ENCODE measurements at places on chromosomes 5 and 9.

DNA sequence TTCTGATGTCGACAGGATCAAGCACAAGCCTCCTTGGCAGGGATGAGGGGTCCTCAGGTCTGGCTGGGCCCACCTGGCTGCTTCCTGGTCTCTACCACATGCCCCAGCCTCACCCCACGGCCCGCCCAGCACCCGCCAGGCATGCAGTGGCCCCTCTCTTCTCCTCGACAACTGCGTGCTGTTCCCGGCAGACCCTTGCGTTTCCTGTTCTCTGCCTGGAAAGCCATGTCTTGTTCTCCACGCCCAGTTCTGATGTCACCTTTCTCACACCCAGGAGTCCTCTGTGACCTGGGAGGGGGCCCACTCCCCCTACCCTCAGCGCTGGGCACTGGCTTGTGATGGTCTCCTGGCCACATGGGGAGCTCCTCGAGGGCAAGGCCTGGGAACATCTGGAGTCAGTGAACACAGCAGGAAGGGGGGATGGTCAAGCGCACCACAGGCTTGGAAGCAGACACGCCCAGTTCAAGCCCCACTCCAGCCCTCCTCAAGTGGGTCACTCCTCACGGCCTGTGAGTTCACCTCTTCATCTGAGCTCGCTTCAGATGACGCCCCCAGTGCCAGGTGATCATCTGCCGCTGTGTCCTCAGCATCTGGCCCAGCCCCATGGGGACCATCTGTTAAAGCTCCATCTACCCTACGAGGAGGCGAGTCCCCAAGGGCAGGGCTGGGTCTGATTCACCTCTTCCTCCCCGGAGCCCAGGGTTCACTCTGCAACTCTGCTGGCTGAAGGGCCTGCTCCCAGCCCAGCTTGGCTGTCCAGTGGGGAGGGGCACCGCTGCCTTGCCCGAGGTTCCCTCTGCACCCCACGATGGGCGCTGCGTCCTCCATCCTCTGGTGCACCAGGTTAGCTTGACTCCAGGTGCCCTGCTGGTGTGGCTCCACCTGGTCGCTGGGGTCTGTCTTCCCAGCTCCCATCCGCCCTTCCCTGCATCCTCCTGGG lies 133.2 kb upstream of the PHYKPL start:
- no peak for DNase-seq

DNA sequence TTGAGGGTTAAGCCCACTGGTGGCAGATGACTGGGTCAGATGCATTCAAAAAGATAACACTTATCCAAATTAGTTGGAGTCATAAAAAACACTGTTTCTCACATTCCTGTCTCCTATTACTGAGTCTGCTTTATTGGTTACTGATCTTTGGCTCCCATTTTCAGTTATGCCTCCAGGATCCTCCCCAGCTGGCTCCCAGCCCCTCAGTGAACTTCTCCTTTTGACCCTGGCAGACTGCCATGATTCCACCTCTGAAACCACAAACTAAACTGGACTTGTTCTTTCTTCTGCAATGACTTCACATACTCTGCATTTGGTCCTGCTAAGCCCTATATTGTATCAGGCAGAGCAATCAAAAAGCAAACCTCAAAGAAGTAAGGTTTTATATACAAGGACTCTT lies 860.8 kb upstream of the DMAC1 start:
- no peak for DNase-seq

- DNase-seq = no peak
These were observed 625.3 kb upstream of the DMAC1 start for GRCh38 chr9:8424786-8425410.

- DNase-seq = no peak
These were observed 73.9 kb downstream of the PBX3 start for GRCh38 chr9:125821078-125821477.

DNA sequence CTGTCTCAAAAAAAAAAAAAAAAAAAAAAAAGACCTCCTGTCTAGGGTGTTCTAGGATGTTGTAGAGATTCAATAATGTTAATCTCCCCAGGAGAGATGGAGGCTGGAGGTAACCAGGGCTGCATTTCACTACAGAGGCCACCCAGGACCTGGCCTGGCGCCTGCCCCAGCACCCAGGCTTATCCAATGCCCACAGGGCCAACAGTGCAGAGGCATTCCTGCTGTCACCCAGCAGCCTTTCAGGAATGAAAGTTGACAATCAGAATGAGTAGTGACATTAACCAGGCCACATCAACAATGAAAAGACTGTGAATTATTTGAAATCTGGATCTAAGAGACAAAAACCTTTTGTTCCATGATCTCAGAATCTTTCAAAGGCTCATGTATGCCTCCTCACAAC lies 36.2 kb upstream of the GABRP start:
- no peak for DNase-seq

- DNase-seq = no peak
These were observed 122.3 kb downstream of the MARCHF11 start for GRCh38 chr5:16057277-16057676.

DNA sequence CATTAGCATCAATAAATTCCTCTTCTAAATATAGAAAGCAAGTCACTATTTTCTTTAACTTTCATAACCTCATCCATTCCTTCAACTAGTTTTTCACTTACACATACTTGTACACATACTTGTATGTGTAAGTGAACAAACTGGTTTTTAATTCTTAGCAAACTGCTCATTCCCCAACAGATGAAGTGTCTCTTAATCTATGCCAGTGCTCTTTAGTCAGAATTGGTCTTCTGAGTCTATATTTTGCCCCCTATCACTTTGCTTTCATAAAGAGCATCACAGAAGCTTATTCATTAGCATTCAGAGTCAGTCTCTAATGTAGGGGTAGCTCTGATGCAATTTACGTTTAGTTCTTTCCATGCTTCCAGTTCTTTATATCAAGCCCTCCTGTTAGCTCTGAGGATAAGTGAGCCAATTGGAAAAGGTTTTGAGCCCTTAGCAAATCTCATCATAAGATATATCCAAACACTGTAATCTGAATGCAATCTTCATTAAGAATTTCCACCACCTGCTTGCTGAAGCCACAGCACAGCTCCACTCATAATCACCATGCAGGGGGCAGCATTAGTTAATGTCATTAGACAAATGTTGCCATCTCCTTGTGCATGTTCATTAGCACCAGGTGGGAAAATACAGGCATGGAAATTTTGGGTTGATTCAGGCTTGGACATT lies 178.5 kb upstream of the SLC24A2 start:
- no peak for DNase-seq

GRCh38 chr9:118732998-118733397 lies 636.2 kb downstream of the BRINP1 start:
- no peak for DNase-seq
